Activated B cell treated with CpG ODN at 0.5 μM for 24 hours (primary cell): ENCODE measurements at places on chromosomes 4 and X. TPM values are rescaled to one million over a fixed set of nuclear protein-coding genes. Genes with fewer than 3 reads are reported as not detected.

The PTCHD1 gene
- 0.02 TPM in 1 of 2 replicates, not detected in the other for total RNA-seq

- no peak for DNase-seq
Measured at GRCh38 chrX:140933016-140933415, 69.4 kb upstream of the SPANXB1 start.

DNA sequence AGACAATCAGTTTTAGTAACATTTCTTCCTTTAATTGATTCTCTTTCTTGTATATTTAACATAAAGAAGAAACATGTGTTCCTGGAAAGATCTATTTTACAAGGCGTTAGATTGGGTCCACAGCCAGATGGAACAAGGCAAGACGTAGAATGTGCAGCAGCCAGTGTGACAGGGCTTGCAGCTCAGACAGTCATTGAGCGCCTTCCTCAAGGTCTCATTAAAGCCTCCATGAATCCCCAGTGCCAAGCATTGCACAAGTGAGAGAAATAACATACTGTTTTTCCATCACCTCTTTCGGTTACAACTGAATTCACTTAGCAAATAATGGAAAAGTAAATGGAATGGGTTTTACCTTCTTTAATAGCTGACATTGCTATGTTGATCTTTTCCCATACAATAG, 292.5 kb downstream of the USP46 start:
- DNase-seq: no peak

- no peak for DNase-seq
Measured at GRCh38 chr4:94434505-94434904, 17.2 kb upstream of the PDLIM5 start.

GRCh38 chr4:154294652-154295350, 196.8 kb downstream of the DCHS2 start:
- DNase-seq: no peak
